ENCODE measurements at places on chromosomes 2 and 18. TPM values are rescaled to one million over a fixed set of nuclear protein-coding genes. Genes with fewer than 3 reads are reported as not detected.
A peak's percentile ranks its signal among the peaks of the same experiment; 100 is the strongest.

DNA sequence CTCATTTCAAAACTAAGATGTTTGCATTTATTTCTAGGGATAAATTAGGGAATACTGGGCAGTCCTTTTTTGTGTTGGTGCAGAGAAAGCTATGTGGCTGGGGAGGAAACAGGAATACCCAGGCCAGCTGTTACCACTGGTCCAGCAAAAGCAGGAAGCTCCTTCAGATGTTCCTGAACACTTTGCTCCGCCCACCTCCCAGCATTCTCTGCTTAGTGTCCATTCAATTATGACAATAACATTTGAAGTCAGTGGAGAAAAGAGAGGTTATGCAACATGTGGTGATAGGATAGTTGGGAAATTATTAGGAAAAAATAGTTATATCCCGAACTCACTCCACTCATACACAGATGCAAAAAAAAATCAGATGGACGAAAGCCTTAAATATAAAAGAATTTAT is 22.1 kb upstream of the ARPC2 start:
- DNase-seq = no peak

DNA sequence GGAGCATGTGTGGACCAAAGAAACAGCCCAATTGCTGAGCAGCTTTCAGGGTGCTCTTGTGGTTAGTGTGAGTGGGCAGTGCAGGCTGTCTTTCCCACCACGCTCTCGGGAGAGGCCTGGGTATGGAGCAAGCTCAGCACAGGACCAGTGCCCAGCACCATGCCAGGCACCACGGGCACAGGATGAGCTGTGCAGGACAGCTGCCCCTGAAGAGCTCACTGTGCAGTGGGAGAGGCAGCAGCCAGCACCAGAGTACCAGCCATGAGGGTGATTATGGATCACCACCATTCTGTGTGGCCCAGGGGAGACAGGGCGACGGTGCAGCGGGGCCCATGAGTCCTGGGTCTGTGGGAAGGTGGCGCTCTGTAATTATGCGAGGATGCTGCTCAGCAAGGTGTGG is 29.7 kb upstream of the FAHD2A start:
- peak; percentile 46 for DNase-seq

- no peak for DNase-seq
These were observed 25.5 kb upstream of the STAT4 start for GRCh38 chr2:191176305-191176704.

GRCh38 chr18:78085241-78086185 is 835.9 kb downstream of the GALR1 start:
- no peak for DNase-seq

PMAIP1 gene
- 3.1 TPM for total RNA-seq

DNA sequence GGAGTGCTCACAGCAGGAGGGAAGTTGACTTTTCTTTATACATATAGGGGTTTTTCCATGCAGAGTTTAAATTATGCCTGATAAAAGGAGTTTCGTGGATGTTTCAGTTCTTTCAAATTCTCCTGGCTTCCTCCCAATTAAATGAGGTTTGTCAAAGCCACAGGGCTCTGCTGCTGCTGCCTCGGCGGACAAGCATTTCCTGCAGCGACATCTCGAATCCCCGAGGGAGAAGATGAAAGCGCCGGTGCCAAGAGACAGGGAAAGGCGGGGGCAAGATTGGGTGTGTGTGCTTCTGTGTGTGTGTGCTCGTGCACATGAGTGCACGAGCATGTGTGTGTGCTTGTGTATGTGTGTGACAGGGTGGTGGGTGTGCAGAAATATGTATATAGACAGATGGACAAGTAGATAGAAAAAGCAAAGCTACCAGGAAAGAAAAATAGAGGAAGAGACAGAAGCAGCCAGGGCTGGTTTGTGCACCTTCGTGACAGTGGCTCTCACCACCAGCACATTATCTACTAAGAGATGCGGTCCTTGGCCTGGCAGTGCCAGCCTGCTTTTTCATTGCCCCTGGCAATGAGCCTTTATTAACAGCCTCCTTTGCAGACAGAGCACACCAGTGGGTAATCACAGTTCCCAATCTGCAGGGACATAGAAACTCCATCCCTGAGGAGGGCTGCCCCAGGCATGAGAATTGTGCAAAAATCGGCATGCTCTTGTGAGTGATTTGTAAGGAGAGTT is 76.2 kb downstream of the CDK15 start:
- DNase-seq = no peak

TMEM178A gene
- total RNA-seq = 9.5 TPM

DNA sequence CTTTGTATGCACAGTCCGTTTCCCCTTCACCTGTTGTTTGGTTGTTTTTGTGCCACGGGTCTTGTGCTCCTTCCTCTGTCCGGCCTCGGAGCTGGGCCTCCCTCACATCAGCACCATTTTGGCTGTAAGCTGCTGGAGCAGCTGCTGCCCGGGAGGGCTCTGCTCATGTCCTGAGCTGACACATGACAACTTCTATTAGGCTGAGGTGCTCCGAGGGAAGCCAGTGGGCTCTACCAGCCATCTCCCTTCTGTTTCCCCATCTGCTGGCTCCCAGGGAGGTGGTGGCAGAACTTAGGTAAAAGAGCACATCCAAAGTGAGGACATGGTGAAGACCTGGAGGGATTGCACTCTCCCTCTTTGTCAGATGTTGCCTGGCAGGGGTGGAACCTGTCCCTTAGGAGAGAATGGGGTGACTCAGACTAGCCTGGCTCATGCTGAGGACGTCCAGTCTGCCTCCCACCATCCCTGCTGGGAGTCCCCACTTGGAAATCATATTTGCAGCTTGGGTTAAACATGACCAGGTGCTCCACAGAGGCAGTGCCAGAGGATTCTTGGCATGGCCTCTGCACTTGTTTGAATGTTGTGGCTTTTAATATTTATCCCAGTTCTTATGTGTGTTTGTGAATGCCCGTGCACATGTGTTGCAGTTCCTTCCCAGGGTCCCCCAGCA is 49.8 kb upstream of the TNP1 start:
- DNase-seq = no peak

TXNDC2 gene
- total RNA-seq = 0.55 TPM

TWIST2 gene
- total RNA-seq = 12.2 TPM

TRIM43 gene
- total RNA-seq = not detected

- no peak for DNase-seq
These were observed 79.0 kb downstream of the TTC21B start for GRCh38 chr2:165874445-165875039.

CNDP1 gene
- total RNA-seq = not detected

SERPINB12 gene
- total RNA-seq = not detected

OTOF gene
- 0.69 TPM for total RNA-seq

GRCh38 chr2:62992561-62992960 is 58.1 kb upstream of the OTX1 start:
- no peak for DNase-seq
